ENCODE measurements at places on chromosomes 3 and 15.

DNA sequence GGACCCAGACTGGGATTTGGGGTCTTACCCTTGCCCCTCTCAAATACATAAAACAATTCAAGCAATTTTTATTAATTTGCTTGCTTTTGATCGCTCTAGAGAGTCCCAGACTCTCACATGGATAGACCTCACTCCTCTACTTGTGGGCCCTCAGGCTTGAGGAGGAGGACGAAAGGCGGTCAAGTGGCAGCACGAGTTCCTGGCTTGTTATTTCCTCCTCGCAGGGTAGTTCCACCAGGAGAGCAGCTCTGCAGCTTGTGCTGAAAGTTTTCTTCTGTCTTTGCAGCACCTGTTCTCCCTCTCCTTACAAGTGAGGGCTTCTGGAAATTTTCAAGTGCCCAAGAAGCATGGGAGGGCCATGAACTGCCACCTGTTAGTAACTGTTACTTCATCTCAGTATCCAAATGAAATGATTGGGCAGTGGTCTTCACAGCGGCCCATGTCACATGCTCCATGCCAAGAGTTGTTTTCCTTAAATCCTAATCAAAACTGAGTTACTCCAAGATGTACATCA is 22.7 kb downstream of the ABI3BP start:
- no peak for DNase-seq

DNA sequence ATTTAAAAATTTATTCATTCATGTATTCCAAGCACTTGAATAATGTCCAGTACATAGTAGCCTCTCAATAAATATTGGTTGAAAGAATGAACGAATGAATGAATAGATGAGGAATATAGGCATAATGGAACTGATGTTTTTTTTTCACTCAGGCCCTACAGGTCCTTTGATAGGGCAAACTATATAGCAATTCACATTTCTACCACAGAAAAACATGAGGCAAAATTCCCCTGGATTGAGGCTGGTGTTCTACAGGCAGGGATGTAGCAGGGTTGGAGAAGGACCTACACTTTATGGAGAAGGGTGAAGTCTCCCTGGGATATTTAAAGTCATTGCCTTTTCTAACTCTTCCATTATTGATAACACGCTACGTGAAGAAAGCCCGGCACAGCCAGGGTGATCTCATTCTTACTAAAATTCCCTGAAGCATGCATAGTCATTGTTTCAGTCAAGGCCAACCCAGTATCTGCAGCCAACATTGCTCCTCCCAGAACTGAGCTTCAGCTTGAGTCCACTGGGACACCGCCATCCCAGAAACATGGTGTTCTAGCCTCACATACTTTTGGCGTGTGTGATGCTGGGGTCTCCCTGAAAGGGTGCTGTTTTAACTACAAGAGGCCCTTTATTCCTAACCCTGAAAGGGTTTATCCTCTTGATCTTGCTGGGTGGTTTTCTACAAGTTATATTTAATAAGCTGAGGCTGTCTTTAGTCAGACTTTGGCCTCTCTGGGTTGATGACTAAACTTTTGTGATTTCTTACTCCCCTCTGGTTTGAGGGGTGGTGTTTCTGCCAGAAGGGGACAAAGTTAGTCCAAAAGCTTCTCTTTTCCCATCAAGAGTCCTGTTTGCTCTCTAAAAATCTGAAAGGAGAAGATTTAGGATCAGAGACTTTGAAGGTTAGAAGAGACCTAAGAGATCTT is 25.9 kb upstream of the FBN1 start:
- DNase-seq = no peak

GRCh38 chr15:27826902-27827714 is 272.0 kb downstream of the OCA2 start:
- no peak for DNase-seq

- DNase-seq = no peak
Measured at GRCh38 chr3:148335612-148336011, 362.1 kb upstream of the AGTR1 start.

DNA sequence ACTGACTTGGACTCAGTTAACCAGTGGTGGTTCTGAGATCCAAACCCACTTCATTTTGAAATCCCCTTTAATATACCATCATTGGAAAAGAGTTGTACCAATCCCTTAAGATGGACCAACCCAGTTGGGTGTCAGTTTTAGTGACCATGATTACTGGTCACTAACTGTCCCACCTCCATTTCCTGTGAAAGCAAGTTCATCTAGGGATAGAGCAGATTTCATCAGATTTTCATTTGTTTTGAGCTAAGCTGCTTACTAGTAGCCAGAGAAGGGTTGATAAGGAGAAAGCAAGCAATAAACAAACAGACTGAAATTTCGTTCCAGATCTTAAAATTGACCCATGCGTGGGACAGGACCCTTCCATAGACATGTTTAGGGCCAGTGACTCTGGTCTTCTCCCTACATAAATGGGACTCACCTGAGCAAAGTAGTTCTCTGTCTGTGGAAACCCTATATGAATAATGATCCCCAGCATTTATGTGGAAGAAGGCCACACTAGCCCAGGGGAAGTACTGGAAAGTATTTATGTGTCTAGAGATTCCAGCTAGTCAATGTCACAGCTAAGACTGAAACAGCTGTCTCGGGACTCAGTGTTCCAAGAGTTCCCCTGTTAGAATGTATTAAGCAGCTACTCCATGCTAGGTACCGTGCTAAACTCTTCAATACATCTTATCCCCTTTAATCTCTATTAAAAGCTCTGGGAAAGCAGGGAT is 196.0 kb upstream of the BCL6 start:
- DNase-seq = no peak

DNA sequence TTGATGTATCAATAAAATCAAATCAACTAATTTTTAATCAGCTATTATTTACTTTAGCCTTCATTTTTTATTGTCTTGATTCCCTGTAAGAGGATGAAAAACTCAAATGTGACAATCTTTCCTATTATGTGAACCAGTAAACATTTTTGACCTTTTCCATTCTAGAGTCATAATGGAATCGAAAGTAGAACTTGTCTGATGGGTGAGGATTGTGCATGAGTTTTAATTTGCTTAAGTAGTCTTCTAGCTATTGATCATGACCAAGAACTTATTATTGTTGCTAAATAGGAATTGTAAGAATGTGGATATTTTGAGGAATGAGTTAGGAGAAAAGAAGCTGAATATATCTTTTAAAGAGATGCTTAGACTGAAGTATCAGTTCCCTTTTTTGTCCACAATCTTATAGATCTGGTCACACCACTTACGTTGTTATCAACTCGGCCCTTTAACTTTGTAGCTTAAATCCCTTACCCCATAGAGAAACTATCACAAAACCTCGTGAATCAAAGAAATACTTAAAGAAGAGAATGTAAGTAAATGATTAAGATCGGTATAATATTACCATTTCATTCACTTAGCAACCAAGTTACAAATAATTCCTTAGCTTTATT is 147.3 kb downstream of the TP63 start:
- no peak for DNase-seq

GRCh38 chr3:109933576-109933975 is 596.2 kb upstream of the DPPA4 start:
- DNase-seq = no peak

Measured in NCI-H526 treated with DMSO at 0.1 percent for 48 hours (cell line).